ENCODE measurements at places on chromosomes 4 and X. TPM values are rescaled to one million over a fixed set of nuclear protein-coding genes. Genes with fewer than 3 reads are reported as not detected.
A peak's percentile ranks its signal among the peaks of the same experiment; 100 is the strongest.

DNA sequence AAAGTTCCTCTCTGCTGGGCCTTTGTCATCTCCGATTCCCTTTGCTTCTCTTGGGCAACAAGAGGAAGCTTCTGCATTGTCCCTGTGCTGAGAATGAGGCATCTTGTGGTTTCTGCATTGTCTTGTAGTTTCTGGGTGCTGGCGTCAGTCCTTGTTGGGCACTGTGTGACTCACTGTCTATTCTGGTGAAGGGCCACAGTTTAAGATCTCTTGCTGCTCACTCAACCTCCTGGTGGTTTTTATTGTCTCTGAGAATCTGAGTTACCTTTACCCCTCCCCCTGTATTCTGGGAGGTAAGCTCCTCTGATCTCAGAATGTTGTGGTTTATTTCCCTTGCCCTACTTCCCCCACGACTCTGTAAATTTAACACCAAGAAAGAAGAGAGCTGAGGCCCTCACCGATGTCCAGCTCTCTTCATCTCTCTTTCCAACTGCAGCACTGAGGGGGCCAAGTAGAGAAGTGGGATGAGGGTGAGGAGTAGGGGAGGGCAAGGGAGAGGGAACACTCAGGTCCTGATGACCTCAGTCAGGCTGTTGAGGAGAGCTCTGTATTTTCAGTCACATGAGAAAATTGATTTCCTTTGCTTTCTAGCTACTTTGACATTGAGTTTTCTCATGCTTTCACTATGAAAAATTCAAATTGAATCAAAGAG is 441.6 kb upstream of the PITX2 start:
- peak; percentile 97 for DNase-seq

Gene PDCL2
- total RNA-seq: not detected

DNA sequence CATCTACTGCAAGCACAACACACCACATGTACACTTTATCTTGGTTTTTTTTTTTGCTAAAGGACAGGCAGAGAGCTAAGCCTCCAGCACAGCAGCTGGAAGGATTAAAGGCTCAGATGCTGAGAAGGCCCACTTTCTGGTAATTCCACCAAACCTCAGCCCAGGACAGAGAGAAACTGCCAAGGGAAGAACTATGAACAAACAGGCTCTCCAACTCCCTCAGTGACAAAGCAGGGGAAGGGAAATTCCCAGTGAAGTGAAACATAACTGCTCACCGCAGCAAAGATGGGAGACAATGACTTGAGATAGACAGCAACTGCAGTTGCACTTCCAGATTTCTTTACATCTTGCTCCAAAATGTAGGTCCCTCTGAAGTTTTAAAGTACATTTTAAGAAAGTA is 4.8 kb downstream of the PROM1 start:
- peak; percentile 8 for DNase-seq

- DNase-seq: no peak
Observed at GRCh38 chrX:37367946-37368345, 18.8 kb downstream of the PRRG1 start.

DNA sequence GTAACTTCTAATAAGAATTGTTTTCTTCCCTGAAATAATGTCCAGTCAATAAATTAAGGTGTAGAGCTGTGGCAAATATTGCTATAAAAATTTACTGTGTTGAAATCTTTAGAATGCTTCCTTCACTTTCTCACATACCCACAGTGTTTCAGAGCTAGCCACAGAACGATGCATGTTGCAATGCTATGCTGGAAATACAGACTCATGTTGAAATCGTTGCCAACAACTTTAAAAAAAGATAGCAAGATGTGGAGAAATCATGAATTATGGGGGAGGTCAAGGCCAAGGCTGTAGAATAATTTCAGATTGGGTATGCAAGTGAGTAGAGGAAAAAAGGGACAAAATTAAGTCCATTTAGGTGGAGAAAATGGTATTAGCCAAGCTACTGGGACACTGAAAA is 204.8 kb downstream of the VEGFC start:
- peak; percentile 6 for DNase-seq

- DNase-seq: no peak
Observed at GRCh38 chr4:185941461-185941860, 127.5 kb upstream of the TLR3 start.

DNA sequence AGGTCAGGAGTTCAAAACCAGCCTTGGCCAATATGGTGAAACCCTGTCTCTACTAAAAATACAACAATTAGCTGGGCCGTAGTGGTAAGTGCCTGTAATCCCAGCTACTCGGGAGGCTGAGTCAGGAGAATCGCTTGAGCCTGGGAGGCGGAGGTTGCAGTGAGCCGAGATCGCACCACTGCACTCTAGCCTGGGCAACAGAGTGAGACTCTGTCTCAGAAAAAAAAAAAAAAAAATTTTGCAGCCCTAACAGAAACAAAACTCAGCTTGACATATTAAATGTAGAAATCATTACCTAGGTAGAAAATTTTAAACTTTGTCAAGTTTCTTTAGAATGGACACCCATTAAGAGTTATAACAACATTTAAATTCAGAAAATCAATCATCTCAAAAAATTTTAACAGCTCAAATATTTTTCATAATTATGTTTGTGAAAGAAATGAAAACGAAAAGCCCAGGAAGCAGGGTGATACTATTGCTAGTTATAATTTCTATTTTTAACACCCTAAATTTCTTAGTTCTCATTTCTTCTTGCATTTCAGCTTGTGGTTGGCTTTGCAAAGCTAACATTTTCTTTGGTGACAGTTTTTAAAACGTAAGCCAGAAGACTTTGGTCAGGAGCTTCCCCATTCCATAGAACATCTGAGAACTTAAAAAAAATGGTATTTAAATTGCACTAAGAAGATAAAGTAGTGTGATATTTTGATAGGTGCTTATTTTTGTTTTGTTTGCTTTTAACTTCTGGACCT is 33.3 kb upstream of the RBBP7 start:
- DNase-seq: no peak

Gene FAM236C
- not detected for total RNA-seq

GRCh38 chr4:77538574-77539157 is 67.0 kb upstream of the CXCL13 start:
- DNase-seq: peak; percentile 48

DNA sequence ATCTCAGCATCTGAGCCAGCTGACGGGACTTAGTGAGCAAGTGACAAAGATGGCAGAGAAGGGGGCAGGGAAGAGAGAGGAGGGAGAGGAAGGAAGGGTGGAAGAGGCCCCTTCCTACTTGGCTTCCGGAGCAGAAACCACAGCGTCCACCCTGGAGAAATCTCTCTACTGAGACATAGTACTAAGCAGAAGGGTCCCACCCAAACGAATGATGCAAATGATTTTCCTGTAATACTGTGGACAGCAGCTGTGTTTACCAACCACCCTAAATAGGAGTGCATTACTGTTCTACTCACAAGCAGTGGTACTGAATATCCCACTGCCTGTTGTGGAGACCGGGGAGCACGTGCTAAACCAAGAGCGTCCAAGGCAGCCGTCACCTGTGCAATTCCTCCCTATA is 29.4 kb downstream of the DTHD1 start:
- DNase-seq: no peak

GRCh38 chr4:41815473-41815872 is 66.9 kb upstream of the PHOX2B start:
- no peak for DNase-seq

Gene SYTL5
- 18.2 TPM for total RNA-seq

DNA sequence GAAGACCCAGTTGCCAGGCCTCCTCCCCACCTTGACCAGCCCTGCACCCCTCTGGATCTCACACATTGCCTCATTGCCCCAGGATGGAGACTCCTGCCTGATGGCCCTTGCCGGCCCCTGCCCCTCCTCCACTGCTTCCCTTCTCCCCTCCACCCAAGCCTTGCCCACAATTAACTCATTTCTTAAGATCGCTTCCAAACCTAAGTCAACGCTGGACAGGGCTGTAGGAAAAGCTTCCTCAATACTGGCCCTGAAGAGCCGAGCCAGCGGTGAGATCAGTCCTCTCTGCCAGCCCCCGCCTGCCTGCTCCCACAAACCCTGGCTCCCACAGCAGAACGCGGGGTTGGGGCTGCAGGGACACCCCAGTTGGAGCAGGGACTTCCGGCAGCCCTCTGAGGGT is 7.5 kb upstream of the HAUS7 start:
- no peak for DNase-seq

Gene STATH
- total RNA-seq: not detected

Gene BRS3
- total RNA-seq: not detected

Gene XAGE2
- not detected for total RNA-seq

DNA sequence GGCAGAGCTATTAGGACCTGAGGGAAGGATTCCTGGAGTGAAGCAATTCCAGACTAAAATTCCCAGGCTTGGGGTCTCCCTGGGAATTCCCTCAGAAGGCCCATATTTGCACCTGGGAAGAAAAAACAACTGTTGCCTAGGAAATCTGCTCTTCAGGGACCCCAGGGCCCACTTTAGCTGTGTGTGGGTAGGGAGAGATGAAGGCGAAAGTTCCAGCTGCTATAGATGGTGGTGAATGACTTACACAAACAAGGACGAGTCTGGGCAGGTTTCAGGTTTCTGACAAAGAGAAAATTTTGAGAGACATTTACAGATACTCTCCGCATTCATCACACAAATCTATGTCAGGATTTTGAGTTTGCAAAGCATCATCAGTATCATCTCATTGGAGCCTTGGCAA is 126.1 kb downstream of the GPC3 start:
- DNase-seq: no peak

Measured in M059J (cell line).